ENCODE measurements at places on chromosomes 3 and 15. TPM values are rescaled to one million over a fixed set of nuclear protein-coding genes. Genes with fewer than 3 reads are reported as not detected.

DNA sequence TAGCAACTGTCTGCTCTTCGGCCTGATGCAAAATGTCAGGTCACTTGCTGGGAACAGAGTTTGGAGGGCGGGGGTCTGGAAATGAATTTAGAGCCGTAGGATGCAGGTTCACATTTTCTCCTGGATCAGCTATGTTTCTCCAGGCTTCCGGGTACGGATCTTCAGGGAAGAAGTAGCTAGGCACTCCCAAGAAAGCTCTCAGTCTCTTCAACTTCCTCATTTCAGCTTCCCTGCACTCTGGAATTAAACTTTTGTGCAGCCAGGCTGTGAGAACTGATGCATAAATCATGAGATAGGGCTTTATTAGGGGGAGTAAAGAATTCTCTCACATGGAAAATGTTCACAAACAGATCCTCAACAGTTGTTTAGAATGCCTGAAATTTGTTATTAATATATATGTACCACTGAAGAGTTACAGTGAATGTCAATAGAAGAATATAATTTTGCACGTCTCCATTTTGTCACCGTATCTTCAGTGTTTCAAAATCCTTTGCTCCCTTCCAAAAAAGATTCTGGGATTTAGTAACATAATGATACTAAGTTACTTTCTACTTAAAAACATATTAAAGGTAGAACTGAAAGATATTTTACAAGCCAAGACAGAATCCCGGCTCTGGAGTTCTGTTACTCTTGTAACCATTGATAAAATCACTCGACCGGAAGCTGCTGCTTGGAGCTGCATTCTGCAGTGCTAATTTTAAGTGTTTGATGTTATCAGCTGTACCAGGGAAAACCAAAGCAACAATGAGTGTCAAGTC lies 178.5 kb upstream of the P2RY1 start:
- DNase-seq: no peak

Gene ARID3B
- 4.3 TPM for polyA plus RNA-seq

Gene DUOXA2
- polyA plus RNA-seq: not detected

GRCh38 chr15:73972984-73973682 lies 19.0 kb downstream of the STOML1 start:
- DNase-seq: peak; percentile 84

DNA sequence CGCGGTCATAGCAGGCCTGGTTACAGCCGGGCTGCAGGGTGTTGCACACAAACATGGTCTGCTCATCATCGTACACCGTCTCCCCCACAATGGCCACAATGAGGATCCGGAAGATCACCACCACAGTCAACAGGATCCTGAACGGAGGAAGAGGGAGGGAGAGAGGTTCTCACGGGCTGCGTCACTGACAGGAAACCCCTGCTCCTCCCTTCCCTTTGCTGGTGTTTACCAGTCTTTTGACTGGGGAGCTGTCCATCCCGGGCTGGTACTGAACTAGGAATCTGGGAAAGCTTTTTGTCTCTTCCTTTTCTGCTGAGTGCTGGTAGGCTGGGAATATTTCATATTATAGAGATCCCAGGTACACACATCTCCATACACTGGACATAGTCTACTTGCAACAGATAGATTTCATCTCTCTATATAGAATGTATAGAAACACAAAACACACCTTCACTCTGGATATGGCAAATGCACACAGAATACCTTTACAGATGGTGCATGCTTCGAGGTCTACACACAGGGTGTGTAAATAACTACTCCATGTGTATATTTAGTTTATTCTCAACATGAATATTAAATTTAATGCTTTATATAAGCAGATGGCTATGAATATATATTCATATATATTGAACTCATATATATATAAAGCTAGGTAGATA lies 1.4 kb downstream of the GJD2 start:
- DNase-seq: peak; percentile 52

DNA sequence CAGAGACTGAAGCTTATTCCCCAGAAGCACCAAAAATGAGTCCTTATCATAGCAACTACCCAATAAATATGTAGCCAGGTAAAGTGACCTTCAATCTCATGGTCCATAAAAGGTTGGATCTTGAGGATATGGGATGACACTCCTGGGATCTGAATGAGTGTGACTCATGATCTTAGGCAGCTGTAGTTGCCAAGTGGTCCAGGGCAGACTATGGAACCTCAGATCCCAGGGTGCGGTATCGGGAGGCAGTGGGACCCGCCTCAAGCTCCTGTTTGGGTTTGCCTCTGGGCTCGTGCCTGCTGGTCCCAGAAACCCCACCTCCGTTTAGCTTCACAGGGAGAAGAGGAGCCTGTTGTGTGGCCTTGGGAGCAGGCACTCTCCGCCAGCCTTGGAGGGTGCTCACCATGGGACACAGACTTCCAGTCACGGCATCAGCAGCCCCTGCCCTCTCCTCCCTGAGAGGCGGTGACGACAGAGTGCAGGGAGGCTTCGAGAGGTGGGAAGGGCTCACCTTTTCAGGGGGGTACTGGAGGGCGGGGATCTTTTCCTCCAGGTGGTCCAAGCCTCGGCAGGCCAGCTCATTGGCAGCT lies 8.1 kb downstream of the PLIN1 start:
- no peak for DNase-seq

- DNase-seq: no peak
These were observed 54.0 kb upstream of the UMPS start for GRCh38 chr3:124676236-124676635.

DNA sequence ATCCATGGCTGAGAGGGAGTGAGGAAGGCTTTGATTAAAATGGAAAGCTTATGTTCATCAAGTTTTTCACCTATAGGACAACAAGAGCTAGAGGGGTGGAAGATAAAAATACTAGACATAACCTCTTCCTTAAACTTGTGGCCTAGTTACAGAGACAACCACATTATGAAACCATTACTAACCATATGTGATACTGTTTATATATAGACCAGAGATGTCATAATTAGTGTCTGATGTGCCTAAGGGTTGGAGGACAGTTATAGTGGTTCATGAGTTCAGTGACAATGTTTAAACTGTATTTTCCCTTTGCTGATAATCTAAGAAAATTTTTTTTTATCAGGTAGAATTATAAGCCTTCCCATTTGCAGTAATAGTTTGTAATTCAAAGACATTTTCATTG lies 23.7 kb downstream of the PHLDB2 start:
- no peak for DNase-seq

Gene GHRL
- polyA plus RNA-seq: not detected

DNA sequence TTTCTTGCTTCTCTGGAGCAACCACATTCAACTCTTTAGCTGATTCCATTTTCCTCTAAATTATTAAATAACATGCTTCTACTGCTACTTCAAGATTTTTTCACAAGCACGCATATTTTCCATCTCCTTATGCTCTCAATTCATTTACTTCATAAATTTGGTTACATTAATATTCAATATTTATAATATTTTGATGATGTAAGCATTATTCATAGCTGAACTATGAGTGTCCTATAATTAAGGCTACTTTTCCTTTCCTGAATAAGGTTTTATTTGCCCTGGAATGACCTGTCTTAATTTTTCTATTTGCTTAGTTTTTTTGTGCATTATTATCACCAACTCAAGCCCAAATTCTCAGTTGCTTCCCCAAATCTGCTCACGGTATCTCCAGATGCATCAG lies 109.4 kb upstream of the ADPGK start:
- no peak for DNase-seq

Gene SSUH2
- polyA plus RNA-seq: 3.5 TPM

Gene TNFSF10
- 11.6 TPM for polyA plus RNA-seq

- DNase-seq: peak; percentile 36
These were observed 1.0 kb downstream of the PDE12 start for GRCh38 chr3:57557085-57557537.

Gene GOLGA8S
- polyA plus RNA-seq: 0.36 TPM

Measured in muscle of back (tissue), 13 donors.